Activated T-helper 1 cell treated with anti-CD3 and anti-CD28 coated beads, Interleukin-2, amount 50 U/mL, for 16 hours (primary cell): ENCODE measurements at places on chromosomes 11 and 22.

DNA sequence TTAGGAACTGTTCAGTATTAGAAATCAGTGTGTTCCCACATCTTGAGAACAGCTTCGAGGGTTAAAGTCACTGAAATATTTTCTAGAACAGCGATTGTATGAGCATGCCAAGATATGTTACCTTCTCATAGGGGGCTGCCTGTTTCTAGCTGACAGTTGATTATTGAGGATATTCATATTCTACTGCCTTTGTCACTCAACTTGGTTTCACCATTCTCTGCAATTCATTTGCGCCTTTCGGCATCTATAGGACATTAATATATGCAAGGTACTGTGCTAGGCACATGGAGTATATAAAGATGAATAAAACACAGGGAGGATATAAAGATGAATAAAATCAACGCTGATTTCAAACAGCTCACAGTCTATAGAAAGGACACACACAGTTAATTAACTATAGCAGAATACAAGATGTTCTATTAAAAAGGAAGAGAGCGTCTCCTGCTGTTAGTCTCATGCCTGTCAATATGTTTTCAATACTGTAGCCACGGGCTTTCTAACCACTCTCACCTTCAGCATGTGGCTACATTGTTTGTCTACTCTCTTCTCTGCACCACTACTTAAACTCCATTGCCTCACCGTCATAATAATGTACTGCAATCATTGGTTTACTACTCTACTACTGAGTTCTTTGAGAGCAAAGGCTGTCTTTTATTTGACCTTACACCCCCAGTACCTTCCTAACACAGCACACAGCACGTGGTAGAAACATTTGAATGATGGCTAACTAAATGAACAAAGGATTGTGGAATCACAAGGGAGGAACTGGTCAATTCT, 81.9 kb downstream of the RAB30 start:
- no peak for DNase-seq

DNA sequence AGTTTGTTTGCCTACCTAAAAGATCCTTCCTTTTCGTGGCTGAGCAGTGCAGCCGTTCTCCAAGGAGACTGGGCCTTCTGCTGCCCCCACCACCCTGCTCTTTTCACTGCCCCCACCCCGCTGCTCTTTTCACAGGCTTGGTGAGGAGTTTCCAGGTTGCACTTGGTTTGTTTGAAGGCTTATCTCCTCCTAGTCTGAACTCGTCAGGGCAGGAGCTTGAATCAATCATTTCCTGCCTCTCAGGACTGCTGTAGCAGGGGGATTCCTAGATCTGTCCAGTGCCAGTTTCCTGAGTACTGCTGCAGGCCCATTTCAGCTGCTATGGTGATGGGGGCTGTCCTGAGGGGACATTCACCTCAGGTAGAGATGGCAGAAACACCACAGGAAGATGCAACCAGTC, 10.0 kb downstream of the MED15 start:
- DNase-seq, result no peak

- DNase-seq, result no peak
These were observed 16.4 kb downstream of the USP2 start for GRCh38 chr11:119365071-119365591.

- no peak for DNase-seq
These were observed 3.0 kb downstream of the THY1 start for GRCh38 chr11:119419834-119420492.

DNA sequence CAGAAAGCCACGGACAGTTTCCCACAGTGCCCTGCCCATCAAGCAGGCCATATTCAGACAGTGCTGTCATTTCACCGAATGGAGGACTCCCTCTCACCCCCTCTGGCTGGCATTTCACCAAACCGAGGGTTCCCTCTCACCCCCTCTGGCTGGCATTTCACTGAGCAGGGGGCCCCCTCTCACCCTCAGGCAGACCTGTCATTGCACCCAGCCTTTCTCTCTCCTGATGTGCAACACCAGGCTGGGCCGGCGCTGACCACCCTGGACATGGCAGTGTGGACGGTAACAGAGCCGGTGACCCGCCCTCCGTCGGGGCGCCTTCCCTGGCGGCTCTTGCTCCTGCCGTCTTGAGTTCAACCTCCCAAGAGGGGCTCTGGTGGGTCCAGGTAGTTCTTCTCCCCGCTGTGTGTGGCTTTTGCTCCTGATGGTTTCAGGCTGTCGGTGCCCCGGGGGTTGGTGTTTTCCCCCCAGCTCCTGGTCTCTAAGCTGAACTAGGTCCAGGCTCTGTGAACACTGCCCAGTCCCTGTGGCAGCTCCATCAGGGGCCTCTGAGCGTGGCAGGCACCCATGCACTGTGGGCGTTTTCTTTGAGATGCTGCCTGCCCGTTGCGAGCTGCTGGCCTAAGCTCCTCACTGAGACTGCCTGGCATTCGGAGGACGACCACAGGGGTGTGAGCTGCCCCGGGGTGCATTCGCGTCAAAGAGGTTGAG, 46.9 kb downstream of the SMIM38 start:
- no peak for DNase-seq

DNA sequence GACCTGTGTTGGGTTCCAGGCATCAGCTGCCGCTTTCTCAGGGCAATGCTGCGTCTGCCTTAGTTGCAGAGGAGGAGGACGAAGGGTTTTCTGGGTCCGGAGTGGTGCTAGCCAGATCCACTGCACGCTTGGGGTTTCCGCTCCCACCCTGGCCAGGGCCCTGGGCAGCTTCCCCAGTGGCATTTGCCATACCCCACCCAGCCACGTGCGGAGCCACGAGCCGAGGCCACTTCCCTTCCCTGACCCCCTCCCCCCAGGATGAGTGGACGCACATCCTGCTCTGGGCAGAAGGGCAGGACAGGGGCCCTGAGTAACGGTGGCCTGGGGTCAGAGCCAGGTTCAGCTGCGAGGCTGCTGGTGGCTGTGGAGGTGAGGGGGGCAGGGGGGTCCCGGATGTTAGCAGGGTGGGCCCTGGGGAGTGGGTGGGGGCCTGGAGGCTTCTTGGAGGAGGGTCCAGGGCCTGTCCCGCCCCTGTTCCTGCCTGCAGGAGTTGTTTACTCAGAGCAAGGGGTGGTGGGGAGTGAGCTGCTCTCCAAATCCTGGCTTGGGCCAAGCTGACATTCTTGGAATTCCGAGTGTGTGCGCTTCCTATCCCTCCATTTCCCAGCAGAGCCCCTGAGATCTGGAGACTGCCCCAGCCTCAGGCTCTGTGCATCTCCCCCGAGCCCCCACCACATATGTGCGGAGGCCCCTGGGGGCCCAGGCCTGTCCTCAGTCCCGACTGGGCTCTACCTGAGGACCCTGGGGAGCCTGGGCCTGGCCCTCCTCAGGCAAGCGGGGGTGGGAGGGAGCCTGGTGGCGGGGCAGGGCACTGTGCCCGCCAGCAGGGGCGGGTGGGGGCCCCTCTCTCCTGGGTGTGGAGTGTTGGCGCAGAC, 1.4 kb downstream of the TSPAN4 start:
- no peak for DNase-seq

- no peak for DNase-seq
These were observed 24.9 kb downstream of the SLC43A1 start for GRCh38 chr11:57490456-57491248.

- DNase-seq, result no peak
These were observed 472.3 kb downstream of the MN1 start for GRCh38 chr22:27329131-27329850.

DNA sequence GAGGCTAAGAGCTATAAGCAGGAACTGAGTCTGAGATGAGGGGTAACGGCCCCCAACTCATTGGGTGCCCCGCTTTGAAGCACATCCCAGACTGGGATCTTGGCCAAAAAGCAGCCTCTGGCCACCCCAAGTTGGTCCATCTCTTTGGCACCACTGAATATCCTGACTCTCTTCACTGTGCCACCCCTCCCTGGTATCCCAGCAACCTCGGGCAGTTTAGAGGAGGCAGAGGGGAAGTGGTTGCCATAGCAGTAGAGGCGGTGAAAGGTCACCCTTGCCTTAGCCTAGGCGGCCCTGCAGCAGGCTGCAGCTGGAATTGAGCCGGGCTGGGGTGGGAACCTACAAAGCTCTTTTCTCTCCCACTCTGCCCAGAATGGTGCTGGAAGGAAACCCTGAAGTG, 1.1 kb downstream of the PELI3 start:
- no peak for DNase-seq

- DNase-seq, result no peak
These were observed 97.0 kb upstream of the PRR5 start for GRCh38 chr22:44604991-44605390.

GRCh38 chr11:71191201-71191600, 61.2 kb downstream of the SHANK2 start:
- DNase-seq, result no peak

- no peak for DNase-seq
These were observed 18.3 kb upstream of the TTLL12 start for GRCh38 chr22:43205261-43205691.

DNA sequence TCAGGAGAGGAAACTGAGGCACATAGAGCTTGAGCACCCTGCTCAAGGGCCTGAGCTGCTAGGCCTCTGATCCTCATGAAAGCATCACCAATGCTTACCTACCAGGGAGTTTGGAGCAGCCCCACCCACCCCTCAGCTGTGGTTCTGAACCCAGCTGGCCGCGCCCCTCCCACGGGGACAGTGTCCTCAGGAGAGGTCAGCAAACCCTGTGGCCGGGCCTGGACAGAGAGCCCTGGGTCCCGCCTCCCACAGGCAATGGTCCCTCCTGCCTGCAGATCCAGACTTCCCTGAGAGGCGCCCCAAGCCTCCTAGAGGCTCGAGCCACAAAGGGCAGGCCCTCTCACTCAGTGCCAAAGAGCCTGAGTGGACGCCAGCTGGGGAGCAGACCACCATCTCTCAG, 184.9 kb downstream of the BRD1 start:
- DNase-seq, result no peak

GRCh38 chr11:20861322-20861721, 191.9 kb downstream of the NELL1 start:
- DNase-seq, result no peak

DNA sequence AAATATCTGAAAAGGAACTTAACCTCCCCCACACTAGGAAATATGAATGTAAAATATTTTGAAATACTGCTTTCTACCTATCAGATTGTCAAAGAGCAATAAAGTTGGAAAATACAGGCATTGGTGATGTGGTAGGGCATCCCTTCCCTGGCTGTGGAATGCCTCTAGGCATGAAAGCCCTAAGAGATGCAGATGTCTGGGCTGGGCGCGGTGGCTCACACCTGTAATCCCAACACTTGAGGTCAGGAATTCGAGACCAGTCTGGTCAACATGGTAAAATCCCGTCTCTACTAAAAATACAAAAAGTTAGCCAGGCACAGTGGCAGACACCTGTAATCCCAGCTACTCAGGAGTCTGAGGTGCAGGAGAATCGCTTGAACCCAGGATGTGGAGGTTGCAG, 22.0 kb downstream of the ARAP1 start:
- no peak for DNase-seq

GRCh38 chr22:29369460-29369859, 18.9 kb downstream of the AP1B1 start:
- DNase-seq, result no peak

DNA sequence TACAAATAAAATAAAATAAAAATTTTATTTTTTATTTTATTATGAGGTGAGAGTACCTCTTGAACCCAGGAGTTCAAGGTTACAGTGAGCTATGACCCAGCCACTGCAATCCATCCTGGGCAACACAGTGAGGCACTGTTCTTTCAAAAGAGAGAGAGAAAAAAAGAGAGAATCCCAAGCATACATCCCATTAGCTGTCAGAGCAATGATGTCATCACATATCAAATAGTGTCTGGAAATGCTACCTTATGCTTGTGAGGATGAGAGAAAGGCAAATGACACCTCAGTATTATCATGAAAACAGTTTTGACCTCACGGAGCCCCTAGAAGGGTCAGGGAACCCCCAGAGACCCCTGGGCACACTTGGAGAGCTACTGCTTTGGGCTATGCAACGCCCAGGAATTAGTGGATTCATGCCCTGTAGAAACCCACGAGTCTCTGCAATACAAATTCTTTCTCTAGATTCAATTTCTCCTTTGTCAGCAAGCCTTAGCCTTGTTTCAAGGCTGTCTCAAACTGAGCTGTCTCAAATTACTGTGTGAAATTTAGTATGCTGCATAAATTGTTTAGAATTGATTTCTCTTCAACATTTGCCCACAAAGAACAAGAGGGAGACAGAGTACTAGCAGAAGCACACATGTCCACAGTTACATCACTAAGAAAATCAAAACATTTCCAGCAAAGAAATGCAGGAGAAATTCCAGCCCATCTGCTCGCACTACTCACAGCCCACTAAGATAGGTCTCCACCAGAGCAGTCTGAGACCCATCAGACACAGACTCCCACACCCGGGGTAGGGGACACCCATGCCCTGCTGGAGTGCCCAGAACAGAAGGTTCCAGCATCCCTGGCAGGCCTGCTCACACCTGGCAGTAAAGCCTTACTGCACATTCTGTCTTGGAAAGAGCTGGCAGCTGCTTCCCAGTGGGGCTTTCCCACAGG, 18.1 kb downstream of the DGCR2 start:
- DNase-seq, result no peak

- DNase-seq, result no peak
These were observed 165.0 kb downstream of the CHST1 start for GRCh38 chr11:45500451-45500850.

- DNase-seq, result no peak
These were observed 80.5 kb downstream of the DGCR2 start for GRCh38 chr22:19041704-19042074.

DNA sequence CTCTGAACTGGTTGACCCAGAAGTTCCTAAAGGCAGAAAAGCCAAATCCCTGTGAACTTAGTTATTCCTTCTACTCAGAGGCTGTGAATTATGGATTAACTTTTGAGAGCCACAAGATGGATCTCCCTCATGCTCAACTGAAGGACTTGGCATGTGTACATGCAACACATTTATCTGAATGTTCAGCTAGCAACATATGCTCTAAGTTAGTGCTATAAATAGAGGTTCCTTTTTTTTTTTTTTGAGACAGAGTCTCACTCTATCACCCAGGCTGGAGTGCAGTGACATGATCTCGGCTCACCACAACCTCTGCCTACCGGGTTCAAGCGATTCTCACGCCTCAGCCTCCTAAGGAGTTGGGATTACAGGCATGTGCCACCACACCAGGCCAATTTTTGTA, 40.1 kb downstream of the EIF4ENIF1 start:
- no peak for DNase-seq

GRCh38 chr11:28383456-28383855, 275.3 kb downstream of the METTL15 start:
- no peak for DNase-seq

GRCh38 chr11:124079631-124080326, 35.5 kb upstream of the VWA5A start:
- DNase-seq, result no peak

- DNase-seq, result no peak
These were observed 3.4 kb downstream of the MS4A10 start for GRCh38 chr11:60788401-60789125.

GRCh38 chr22:32606181-32606580, 131.6 kb downstream of the FBXO7 start:
- DNase-seq, result no peak

GRCh38 chr11:2805388-2806056, 80.1 kb downstream of the CDKN1C start:
- DNase-seq, result no peak

- no peak for DNase-seq
These were observed 138.9 kb downstream of the MPPED1 start for GRCh38 chr22:43550672-43551071.

- no peak for DNase-seq
These were observed 48.4 kb downstream of the FAM118A start for GRCh38 chr22:45358127-45358526.

GRCh38 chr11:31967404-31968130, 123.3 kb upstream of the RCN1 start:
- DNase-seq, result no peak
